ENCODE measurements at places on chromosomes 7 and 10.

- DNase-seq = no peak
These were observed 20.5 kb downstream of the MMRN2 start for GRCh38 chr10:86936661-86937501.

- DNase-seq = no peak
These were observed 17.2 kb upstream of the FAM170B start for GRCh38 chr10:49151025-49151445.

DNA sequence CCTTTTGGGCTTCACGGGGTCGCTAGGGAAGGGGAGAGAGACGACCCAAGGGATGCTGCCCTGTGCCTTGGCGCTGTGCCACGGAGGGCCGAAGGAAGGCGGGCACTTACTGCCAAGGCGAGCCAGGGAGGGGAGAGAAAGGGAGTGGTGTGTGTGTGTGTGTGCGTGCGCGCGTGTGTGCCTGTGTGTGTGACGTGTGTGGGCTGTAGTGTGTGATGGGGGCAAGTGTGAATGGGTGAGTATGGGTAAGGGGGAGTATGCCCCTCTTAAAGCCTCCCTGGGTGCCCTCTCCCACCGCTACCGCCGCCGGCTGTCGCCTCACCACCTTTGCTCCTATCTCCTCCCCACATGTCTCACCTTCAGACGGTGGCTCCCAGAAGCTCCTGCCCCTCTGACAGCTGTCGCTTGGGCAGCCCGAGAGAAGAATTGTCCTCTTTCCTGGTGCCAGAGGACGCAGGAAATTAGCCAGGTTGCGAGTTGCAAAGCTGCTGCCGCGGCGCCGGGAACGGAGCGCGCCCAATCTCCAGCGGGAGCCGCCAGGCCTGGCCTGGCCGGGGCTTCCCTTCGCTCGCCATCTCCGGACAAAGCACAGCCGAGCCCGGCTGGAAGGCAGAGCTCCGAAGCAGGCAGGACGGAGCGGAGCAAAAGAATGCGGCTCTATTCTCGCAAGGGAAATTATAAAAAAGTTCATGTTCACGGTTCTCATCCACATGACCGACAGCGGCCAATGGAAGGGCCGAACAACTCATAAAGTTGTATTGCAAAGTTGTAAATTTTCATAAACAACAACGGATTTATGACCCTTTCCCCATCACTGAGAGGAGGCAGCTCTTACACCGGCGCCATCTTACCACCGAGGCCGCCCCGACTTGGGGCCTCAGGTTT, at the start of gene HOXA3:
Gene HOXA3, minus strand, starts transcription at position 653 of the 885 bp plus-strand sequence. CDS start 41,943 bp downstream, outside the sequence.
- DNase-seq = no peak

GRCh38 chr7:119596651-119597050, 676.3 kb upstream of the KCND2 start:
- DNase-seq = no peak

- DNase-seq = no peak
These were observed 68.5 kb upstream of the FERD3L start for GRCh38 chr7:19213746-19214145.

DNA sequence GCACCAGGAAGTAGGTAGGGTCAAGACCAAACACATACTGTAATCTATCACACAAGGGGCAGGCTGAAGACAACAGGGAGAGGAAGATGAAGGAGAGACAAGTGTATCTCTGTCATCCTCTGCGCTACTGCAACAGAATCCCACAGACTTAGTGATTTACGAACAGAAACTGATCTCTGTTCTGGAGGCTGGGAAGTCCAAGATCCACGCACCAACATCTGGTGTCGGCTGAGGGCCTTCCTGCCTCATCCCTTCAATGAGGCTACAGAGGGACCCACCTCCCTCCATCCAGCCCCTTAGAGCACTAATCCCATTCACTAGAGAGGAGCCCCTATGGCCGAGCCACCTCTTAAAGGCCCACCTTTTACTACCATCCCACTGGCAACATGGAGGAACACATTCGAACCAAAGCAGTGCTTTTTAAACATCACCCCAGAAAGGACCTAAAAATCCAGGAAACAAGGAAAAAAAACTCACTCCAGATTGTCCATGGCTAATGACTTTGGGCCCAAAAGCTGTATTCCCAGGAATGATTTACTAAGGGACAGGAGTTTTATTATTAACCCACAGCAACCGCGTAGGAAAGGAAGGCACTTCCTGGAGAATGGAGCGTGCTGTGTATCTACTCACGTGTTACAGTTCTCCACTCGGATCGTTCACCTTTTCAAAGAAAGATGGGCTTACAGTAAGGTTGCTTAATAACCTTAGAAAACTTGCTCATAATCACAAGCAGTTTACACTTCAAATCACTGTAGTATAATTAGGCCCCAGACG, 4.2 kb downstream of the BNIP3 start:
- no peak for DNase-seq

DNA sequence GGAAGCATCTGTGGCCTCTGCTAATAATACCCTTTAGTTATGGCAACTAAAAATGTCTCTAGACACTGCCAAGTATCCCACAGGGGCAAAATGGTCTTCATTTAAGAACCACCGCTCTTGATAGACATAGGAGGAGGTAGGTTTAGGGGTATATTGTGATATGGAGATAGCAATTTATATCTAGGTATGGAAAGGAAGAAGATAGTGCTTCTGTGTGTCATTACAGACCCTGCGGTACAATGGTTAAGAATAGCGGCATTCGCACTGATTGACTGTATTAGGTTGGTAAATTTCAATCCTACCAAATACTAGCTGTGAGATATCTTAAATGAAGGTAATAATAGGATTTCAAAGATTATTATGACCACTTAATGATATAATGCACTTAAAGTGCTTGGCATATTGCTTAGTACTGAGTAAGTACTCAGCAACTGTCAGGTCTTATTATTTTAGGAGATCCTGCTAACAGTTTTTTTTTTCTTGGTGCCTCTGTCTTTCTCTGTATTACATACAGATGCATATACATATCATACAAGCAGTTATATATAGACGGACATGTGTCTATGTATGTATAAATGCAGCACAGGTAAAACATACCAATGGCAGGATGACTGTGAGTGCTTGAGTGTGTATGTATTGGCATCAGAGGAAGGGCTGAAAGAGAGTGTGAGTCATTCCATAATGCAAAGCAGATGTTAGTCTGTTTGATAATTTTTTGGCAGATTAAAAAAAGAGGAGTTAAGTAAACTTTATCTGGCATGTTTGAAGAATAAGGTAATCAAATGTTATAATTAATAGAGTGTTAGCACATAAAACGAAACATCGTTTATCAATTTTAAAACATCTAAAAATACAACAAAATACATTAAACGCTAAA, 50.0 kb upstream of the ITGB8 start:
- no peak for DNase-seq

DNA sequence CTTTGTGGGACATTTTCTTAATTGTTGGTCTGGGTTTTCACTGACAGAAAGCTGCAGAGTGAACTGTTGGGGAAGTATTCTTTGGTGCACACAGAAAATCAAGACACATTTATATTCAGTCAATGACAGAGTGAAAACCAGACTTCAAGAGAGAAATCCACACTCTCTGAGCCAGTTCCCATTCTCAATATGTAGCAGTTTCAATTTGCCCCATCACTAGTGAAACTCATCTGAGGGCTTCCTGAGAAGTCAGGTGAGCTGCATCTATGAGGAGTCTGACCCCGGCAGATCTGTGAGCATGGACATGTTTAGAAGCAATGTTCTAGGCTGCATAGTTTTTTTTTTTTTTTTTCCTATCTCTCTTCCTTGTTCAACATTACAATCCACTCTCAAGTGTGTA, 163.7 kb upstream of the AHR start:
- no peak for DNase-seq

- no peak for DNase-seq
These were observed 39.0 kb downstream of the ADK start for GRCh38 chr10:74189999-74190421.

DNA sequence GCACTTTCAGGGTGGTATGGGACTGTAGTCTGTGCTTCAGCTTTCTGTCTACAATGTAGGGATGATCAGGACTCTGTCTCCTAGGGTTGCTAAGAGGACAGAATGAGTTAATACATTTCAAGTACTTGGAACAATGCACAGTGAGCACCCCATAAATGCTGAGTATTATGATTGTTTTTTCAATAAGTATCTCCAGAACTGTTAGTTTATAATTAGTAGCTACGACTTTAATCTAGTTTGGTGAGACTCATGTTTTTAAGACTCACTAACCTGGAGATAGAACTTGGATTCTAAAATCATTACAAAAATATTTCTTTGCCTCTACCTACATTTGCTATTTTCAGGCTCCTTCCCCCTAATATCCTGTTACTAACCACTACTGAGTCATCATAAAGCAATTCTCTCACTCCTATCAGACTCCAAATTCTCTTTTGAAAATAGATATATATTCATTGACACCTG, 95.3 kb downstream of the CPED1 start:
- DNase-seq = no peak

- peak; percentile 77 for DNase-seq
These were observed at the start of gene MORN4 for GRCh38 chr10:97632949-97633884. Gene MORN4, minus strand, starts transcription at chr10:97633500. Its CDS starts 13,847 bp downstream, at chr10:97619653.

GRCh38 chr7:128914566-128915151, 4.2 kb upstream of the KCP start:
- no peak for DNase-seq

GRCh38 chr7:88429382-88429781, 122.7 kb upstream of the STEAP4 start:
- no peak for DNase-seq

DNA sequence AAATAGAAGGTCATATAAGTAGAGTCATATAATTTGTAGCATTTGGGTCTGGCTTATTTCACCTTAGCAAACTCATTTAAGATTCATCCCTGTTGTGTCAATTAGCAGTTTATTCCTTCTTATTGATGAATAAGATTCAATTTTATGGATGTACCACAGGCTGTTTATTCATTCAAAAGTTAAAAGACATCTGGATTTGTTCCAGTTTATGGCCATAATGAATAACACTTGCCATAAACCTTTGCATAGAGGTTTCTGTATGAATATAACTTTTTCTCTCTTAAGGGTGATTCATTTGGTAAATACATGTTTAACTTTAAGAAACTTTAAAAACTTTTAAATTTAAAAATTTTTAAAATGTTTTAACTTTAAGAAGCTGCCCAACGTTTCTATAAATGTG, 66.4 kb downstream of the CPED1 start:
- DNase-seq = no peak

DNA sequence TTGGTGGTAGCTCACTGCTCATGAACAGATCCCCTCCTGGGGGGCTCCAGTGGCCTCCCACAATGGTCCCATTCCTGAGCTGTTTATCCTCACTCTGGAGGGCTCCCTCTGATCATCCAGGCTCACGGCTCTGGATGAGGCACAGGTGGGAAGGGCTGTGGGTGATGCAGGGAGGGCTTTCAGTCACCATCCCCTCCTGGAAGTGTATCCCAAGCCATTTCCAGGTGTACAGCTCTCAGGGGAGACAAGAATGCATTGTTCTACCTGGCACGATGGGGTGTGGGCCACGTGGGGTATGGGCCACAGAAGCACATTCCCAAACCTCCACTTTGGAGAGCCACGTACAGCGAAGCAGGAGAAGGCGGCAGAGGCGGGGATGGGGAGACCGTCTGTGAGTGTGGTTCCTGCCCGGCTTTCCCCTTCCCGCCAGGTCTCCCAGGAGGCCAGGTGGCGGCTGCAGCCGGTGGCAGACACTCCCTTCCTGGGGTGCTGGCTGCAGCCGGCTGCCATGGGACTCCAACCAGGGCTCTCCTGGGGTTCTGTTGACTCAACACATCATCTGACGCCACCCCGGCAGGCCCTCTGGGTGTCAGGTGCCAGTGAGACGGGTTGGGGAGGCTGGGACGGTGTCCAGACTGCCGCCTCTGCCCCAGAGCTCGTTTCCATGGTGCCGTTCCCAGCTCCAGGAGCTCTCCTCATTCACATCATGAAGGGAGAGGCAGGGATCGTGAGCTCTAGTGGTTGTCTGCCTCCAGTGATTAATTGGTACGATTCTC, 169.7 kb upstream of the RHEB start:
- DNase-seq = no peak

All from cerebellar nuclear complex (tissue), 1 donor.